ENCODE measurements at places on chromosomes 6 and 20. TPM values are rescaled to one million over a fixed set of nuclear protein-coding genes. Genes with fewer than 3 reads are reported as not detected.

The MAS1 gene
- total RNA-seq = under 0.01 TPM

The OPRL1 gene
- total RNA-seq = 0.19 TPM

The IPCEF1 gene
- not detected for total RNA-seq

The KIF6 gene
- 0.28 TPM for total RNA-seq

The TDRD6 gene
- under 0.01 TPM for total RNA-seq

The SLC17A4 gene
- total RNA-seq = not detected

The RRBP1 gene
- 235 TPM for total RNA-seq

The LHFPL5 gene
- total RNA-seq = not detected

The SLC44A4 gene
- total RNA-seq = not detected

The COL9A1 gene
- not detected for total RNA-seq

The MCCD1 gene
- not detected for total RNA-seq

Data from regular cardiac myocyte (primary cell).